GM23248 (cell line): ENCODE measurements at places on chromosomes 12 and 14.
A peak's percentile ranks its signal among the peaks of the same experiment; 100 is the strongest.

DNA sequence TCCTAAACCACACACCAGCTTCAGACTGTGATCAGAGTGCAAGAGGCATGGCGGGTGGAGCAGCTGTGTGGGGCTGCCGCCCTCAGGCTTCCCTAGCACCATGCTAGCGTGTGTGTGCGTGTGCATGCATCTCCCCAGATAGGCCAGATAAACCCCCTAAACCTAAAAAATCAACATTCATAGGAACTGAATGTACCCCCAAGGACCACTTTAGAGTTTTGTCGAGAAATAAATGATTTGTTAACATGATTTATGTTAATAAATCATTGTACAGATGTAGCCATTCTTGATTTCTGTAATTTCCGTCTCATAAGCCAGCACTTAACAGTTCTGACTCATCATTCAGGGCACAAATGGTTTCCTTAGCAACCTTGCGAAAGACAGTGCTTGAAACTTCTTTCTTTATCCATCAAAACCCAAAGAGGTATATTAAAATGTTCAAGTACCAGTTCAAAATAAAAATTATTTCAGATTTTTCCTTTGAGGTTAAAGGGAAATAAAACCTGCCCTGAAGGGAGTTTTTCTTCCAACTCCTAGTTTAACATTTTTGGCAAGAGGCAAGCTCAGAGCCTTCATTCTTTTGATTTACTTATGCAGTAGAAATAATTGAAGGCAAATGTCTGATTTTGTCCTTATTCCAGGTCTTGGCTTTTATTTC is 206.2 kb upstream of the RGS6 start:
- peak; percentile 95 for DNase-seq

GRCh38 chr12:22856178-22856577 is 231.2 kb downstream of the ETNK1 start:
- DNase-seq = peak; percentile 57

DNA sequence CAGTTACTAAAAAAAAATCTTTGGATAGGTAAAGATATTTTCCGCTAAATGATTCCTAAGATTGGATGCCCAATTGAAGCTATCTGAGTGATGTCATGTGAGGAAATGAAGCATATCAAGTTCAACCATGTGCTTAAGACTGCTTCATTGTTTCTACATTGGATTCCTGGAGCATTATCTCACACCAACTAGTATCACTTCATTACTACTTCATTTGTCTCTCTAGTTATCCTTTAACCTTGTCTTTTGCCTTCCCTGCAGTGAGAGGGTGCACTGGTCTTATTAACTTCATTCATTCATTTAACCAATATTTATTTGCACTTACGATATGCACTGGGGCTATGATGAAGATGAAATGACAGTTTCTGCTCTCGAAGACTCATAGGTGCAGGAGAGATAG is 198.1 kb downstream of the SLC38A4 start:
- no peak for DNase-seq

DNA sequence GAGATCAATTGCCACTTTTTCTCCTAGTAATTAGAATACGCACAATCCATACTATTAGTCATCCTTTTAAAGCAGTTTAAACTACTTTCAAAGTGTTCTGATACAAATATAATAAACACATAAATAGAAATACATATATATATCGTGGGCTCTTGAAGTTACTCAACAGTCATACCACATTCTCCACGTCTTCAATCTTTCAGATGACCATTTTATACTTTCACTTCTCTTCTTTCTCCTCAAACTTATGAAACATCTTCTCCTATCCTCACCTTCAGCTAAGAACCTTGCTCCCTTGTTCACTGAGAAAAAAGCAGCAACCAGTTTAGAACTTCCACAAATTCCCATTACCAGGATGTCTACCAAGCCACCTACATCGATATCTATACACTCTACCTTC is 19.2 kb downstream of the CEP290 start:
- DNase-seq = no peak

DNA sequence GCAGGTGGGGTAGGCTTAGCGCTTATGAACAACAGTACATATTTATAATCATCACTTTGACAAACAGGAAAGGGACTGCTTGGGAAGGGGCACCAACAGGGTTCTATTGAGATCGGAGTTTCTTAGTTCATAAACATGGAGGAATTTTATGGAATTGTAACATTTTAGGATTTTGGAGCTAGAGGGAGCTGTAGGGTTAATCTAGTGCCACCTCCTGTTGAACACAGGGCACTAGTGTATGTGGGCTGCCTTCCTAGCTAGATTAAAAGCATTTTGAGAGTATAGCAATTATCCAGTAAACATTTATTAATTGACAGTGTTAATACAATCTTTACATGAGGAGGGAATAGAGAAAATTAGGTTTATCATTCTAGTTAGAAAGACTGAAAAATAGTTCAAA is 23.1 kb upstream of the TBC1D30 start:
- no peak for DNase-seq

GRCh38 chr12:119902084-119902509 is 25.0 kb upstream of the CIT start:
- peak; percentile 82 for DNase-seq
